ENCODE measurements at places on chromosomes 16 and 17. TPM values are rescaled to one million over a fixed set of nuclear protein-coding genes. Genes with fewer than 3 reads are reported as not detected.
A peak's percentile ranks its signal among the peaks of the same experiment; 100 is the strongest.

DNA sequence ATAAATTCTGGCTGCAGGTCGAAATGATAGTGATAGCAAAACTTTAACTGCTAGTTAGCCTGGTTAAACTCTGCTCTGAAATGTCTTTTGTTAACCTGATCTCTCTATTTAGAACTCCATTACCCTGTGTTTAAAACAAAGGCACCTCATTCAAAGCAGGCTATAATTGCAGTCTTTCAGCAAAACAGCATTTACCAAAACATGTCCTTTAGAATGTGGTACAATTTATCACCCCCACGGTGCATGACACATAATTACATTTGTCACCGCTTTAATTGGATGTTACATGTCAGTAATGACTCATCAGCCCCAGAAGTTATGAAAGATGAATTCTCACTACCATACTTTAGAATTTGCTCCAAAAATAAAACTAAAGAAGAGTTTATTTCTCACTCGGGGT, 295.4 kb downstream of the TOX3 start:
- DNase-seq = no peak
- no peak overlapping the region for H3K4me3 ChIP-seq
- no peak overlapping the region for H3K27ac ChIP-seq
- no peaks in the 10 kb centered on the region for H3K36me3 ChIP-seq
- no peaks in the 10 kb centered on the region for H3K4me1 ChIP-seq

- H3K27ac ChIP-seq = peak overlapping the region; percentile 78
- H3K27me3 ChIP-seq = no peaks in the 10 kb centered on the region
- H3K36me3 ChIP-seq = peaks cover 48% of the 10 kb centered on the region
- peaks cover 67% of the 10 kb centered on the region for H3K4me1 ChIP-seq
These were observed 6.0 kb downstream of the GGNBP2 start for GRCh38 chr17:36550491-36551417.

DNA sequence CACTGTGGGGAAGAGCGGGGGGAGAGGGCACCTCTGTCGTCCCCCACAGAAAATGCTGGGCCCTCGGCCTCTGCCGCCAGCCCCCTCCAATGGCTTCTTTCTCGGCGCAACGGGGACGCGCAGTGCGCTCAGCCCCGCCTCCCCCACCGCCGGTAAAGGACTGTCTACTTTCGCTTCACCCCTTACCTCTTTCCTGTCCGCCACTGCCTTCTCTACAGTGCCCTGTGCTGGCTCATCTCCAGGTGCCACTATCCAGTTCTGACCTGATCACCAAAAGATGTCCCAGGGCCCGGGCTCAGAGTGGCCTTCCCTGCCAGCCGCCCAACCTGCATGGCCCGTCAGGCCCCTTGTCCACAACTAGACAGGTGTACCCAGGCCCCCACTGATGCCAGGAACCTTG, 7.3 kb downstream of the ENDOV start:
- no peak overlapping the region for H3K4me3 ChIP-seq
- peaks cover 9% of the 10 kb centered on the region for H3K4me1 ChIP-seq
- H3K36me3 ChIP-seq = peaks cover 4% of the 10 kb centered on the region
- DNase-seq = no peak
- no peaks in the 10 kb centered on the region for H3K27me3 ChIP-seq

Gene OR4D1
- total RNA-seq = 0.16 TPM

GRCh38 chr17:56125830-56126819, 27.1 kb upstream of the ANKFN1 start:
- no peak overlapping the region for H3K27ac ChIP-seq
- DNase-seq = peak; percentile 13
- H3K4me1 ChIP-seq = no peaks in the 10 kb centered on the region
- no peaks in the 10 kb centered on the region for H3K27me3 ChIP-seq
- no peak overlapping the region for H3K4me3 ChIP-seq

GRCh38 chr17:74599448-74599939, 7.4 kb upstream of the CD300LD start:
- peaks cover 35% of the 10 kb centered on the region for H3K4me1 ChIP-seq
- no peak for DNase-seq
- peaks cover 2% of the 10 kb centered on the region for H3K27me3 ChIP-seq
- no peak overlapping the region for H3K4me3 ChIP-seq

DNA sequence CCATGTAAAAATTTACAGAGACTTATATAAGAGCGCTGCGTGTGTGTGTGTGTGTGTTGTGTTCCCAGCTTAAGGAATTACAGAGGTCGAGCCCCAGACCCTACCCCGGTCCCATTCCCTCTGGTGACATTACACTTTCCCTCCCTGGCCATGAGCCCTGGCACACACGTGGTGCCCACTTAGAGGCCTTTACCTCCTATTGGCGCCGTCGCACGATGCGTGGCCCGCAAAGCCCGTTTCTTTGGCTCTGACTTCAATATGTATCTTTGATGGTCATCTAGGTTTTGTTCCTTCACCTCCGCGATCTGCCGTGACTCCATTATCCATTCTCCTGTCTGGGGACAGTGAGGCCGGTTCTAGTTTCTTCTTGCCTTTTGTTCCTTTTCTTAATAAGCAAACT, 96.9 kb upstream of the CHMP6 start:
- H3K4me1 ChIP-seq = peaks cover 79% of the 10 kb centered on the region
- H3K27ac ChIP-seq = peak overlapping the region; percentile 81
- H3K4me3 ChIP-seq = peak overlapping the region; percentile 72
- H3K27me3 ChIP-seq = no peaks in the 10 kb centered on the region
- DNase-seq = no peak
- peaks cover 85% of the 10 kb centered on the region for H3K36me3 ChIP-seq

Gene AATK
- total RNA-seq = 0.41 TPM

DNA sequence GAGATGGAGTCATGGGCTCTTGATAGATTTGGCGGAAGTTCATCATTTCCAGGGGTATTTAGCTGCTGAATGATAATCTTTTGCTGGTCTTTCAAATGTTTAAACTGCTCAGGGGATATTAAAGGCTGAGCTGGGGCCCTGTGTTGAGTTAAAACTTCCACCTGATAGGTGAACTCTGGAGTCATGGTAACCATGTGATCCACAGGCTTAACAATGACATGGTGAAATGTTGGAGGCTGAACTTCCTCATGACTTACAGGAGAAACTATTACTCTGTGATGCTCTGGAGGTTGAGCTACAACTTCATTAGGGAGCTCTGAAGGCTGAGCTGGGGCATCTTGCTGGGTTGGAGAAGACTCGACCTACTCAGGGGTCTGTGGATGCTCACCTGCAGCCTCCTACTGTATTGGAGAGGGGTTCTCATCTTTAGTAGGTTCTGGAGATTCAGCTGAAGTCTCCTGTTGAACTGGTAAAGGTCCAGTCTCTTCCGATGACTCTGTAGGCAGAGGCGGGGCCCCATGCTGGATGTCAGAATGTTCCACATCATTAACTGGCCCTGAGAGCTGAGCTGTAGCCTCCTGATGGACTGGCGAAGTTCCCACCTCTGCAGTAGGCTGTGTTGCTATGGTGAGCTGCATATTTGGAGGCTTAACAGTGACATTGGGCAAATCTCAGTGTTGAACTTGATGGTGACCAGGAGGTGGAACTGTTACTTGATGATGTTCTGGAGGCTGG, 24.2 kb downstream of the RDM1 start:
- H3K4me1 ChIP-seq = no peaks in the 10 kb centered on the region
- DNase-seq = no peak
- peaks cover 3% of the 10 kb centered on the region for H3K27me3 ChIP-seq
- H3K36me3 ChIP-seq = no peaks in the 10 kb centered on the region
- no peak overlapping the region for H3K27ac ChIP-seq

DNA sequence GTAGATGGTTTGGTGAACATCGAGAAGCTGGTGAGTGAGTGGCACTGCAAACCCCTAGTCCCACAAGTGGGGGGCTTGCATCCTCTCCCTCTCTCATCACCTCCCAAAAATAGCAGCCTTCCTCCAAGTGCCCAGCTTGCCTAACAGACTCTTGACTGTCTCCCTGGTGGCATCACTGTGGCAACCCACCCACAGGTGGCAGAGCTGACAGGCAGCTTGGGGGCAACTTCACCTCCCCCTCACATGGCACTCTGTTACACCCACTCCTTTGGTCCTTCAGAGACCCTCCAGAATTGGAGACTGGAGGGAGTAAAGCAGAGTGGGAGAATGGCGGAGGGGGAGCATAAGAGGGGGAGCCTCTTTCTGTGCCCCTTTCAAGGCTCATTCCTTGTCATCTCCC, 15.7 kb downstream of the RAPGEFL1 start:
- H3K4me1 ChIP-seq = peaks cover 7% of the 10 kb centered on the region
- no peaks in the 10 kb centered on the region for H3K27me3 ChIP-seq
- no peak for DNase-seq
- no peak overlapping the region for H3K4me3 ChIP-seq

GRCh38 chr16:2084895-2085625, 37.3 kb downstream of the TSC2 start:
- H3K4me3 ChIP-seq = no peak overlapping the region
- H3K36me3 ChIP-seq = peaks cover 2% of the 10 kb centered on the region
- peaks cover 2% of the 10 kb centered on the region for H3K4me1 ChIP-seq
- no peaks in the 10 kb centered on the region for H3K27me3 ChIP-seq
- no peak for DNase-seq

- peak overlapping the region; percentile 61 for H3K4me3 ChIP-seq
- no peaks in the 10 kb centered on the region for H3K27me3 ChIP-seq
- no peak for DNase-seq
- peaks cover 24% of the 10 kb centered on the region for H3K4me1 ChIP-seq
- peak overlapping the region; percentile 63 for H3K27ac ChIP-seq
- H3K36me3 ChIP-seq = no peaks in the 10 kb centered on the region
These were observed 1.2 kb downstream of the QPRT start for GRCh38 chr16:29680180-29680598.

DNA sequence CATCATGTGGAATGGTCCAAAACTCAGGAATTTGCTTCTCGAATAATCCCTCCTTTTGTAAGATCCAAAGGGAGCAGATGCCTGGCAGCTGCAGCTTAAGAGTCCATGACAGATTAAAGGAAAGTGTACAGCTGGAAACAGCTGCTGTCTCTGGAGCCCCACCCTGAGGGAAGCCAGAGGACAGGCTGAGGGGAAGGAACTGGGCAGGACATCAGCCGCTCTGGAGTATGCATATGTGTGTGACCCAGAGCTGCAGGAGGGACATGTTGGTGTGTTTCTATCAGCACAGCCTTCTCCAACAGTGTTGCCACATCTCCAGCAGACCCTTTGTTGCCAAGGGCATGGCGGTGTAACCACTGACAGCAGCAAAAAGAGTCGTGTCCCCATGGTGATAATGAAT, 46.2 kb downstream of the CYB561 start:
- no peak for DNase-seq
- H3K4me3 ChIP-seq = no peak overlapping the region
- no peak overlapping the region for H3K27ac ChIP-seq
- no peaks in the 10 kb centered on the region for H3K4me1 ChIP-seq
- no peaks in the 10 kb centered on the region for H3K36me3 ChIP-seq

DNA sequence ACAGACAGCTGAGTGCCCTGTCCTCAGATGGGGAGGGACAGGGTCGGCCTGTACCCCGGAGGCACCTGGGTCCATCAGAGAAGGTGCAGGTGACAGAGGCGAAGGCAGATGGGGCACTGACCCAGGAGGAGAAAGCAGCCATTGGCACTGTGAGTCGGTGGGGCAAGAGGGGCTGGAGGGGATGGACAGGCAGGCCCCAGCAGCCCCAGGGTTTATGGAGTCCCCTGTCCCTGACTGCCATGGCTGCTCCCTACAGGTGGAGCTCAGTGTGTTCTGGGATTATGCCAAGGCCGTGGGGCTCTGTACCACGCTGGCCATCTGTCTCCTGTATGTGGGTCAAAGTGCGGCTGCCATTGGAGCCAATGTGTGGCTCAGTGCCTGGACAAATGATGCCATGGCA, 32.1 kb downstream of the ANKRD40 start:
- H3K27ac ChIP-seq = no peak overlapping the region
- H3K4me3 ChIP-seq = no peak overlapping the region
- peaks cover 6% of the 10 kb centered on the region for H3K27me3 ChIP-seq
- DNase-seq = no peak
- H3K36me3 ChIP-seq = no peaks in the 10 kb centered on the region

DNA sequence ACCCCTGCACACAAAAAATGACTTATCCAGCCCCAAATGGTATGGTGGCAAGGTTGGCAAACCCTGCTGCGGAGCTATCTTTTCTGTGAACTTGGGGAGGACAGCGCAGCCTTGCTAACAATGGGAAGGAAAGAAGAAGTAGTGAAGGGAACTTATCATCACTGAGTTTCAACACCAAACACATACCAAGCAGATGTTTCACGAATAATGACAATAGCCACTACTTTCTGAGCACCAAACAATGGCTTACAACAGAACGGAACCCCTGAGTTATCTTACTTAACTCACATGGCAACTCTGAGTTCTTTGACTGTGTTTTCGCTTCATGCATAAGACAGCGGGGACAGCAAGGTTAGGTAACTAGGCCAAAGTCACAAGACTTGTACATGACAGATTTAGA, 148.9 kb downstream of the XYLT1 start:
- H3K27me3 ChIP-seq = no peaks in the 10 kb centered on the region
- no peak for DNase-seq
- H3K27ac ChIP-seq = no peak overlapping the region
- no peaks in the 10 kb centered on the region for H3K36me3 ChIP-seq

DNA sequence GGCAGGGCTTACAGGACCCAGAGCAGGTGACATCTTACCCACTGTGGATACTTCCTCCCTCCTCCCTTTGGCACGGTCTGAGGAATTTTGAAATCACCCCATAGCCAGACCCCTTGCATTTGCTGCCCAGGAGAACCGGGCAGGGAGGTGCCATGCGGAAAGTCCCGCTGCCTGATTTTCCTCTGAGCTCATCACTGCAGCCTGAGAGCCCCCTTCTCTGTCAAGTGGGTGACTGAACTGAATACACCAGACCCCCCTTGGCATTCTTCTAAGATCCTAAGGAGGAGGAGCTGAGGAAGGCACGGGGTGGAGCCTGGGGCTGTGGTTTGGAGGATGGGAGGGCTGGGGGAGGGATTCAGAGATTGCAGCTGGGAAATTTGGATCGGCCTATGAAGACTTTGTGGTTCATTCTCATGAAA, 173.4 kb downstream of the RAB11FIP4 start:
- H3K4me1 ChIP-seq = peaks cover 16% of the 10 kb centered on the region
- H3K4me3 ChIP-seq = no peak overlapping the region
- no peak for DNase-seq

Gene KRT24
- total RNA-seq = not detected

Gene DPEP2
- total RNA-seq = 3.2 TPM

DNA sequence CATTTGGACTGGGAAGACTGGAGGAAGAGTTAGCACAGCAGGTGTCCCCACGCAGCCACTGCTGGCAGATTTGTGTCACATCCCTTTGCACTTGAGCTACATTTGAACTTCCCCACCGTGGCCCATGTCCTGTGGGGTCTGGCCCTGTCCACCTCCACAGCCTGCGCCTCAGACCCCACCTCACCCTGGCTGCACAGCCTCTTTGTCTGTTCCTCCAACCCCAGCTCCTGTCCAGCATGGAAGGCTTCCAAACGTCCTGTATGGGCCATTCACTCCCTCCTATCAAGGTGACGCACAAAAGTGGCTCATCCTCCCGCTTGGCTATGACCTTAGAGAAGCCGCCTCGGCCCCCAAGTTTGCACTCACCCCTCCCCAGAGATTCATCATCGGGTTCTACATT, 200.6 kb downstream of the FOXL1 start:
- no peaks in the 10 kb centered on the region for H3K36me3 ChIP-seq
- no peak overlapping the region for H3K27ac ChIP-seq
- no peak for DNase-seq
- H3K27me3 ChIP-seq = peaks cover 5% of the 10 kb centered on the region
- H3K4me3 ChIP-seq = no peak overlapping the region

Gene ACSM2A
- not detected for total RNA-seq

Gene IRX3
- not detected for total RNA-seq

Measured in activated CD4-positive, alpha-beta T cell treated with anti-CD3 and anti-CD28 coated beads for 36 hours (primary cell).